ENCODE measurements at places on chromosomes 7 and 10. TPM values are rescaled to one million over a fixed set of nuclear protein-coding genes. Genes with fewer than 3 reads are reported as not detected.

Gene PVRIG
- not detected for total RNA-seq

Gene ATP5MK
- 140 TPM for total RNA-seq

Gene MUC3A
- total RNA-seq: not detected

Gene CHAT
- not detected for total RNA-seq

Gene IFIT1B
- total RNA-seq: not detected

Gene SVOPL
- not detected for total RNA-seq
